ENCODE measurements at places on chromosomes 1 and 21. TPM values are rescaled to one million over a fixed set of nuclear protein-coding genes. Genes with fewer than 3 reads are reported as not detected.

Gene NT5C1A
- total RNA-seq, result not detected

Gene PLCH2
- total RNA-seq, result not detected

Gene PIK3CD
- 13.7 TPM for total RNA-seq

Gene IGSF3
- total RNA-seq, result 41.5 TPM

Gene SLC30A2
- 0.13 TPM for total RNA-seq

Gene RNPEP
- total RNA-seq, result 59.5 TPM

- H3K27me3 ChIP-seq, result no peaks in the 10 kb centered on the region
- H3K27ac ChIP-seq, result no peak overlapping the region
- peaks cover 33% of the 10 kb centered on the region for H3K4me1 ChIP-seq
- peaks cover 2% of the 10 kb centered on the region for H3K36me3 ChIP-seq
- no peak overlapping the region for H3K4me3 ChIP-seq
- DNase-seq, result no peak
Observed at GRCh38 chr1:157450106-157450505, 102.2 kb downstream of the FCRL5 start.

DNA sequence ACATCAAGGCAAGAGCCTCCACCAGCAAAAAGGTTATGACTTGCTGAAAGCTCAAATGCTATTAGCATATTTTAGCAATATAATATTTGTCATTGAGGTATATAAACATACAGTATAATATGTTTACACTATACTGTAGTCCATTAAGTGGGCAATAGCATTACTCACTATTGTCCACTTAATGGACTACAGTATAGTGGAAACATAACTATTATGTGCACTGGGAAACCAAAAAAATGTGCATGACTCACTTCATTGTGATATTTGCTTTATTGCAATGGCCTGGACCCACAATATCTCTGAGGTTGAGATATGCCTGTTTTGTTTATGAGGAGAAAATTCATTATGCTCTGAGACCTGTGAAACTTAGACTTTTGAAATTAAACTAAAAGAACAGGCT lies 300.0 kb downstream of the BARHL2 start:
- no peaks in the 10 kb centered on the region for H3K4me1 ChIP-seq
- H3K27me3 ChIP-seq, result no peaks in the 10 kb centered on the region
- no peaks in the 10 kb centered on the region for H3K36me3 ChIP-seq
- H3K4me3 ChIP-seq, result no peak overlapping the region
- H3K27ac ChIP-seq, result no peak overlapping the region

- peaks cover 9% of the 10 kb centered on the region for H3K4me1 ChIP-seq
- H3K27me3 ChIP-seq, result no peaks in the 10 kb centered on the region
- no peak overlapping the region for H3K4me3 ChIP-seq
- no peaks in the 10 kb centered on the region for H3K36me3 ChIP-seq
- H3K27ac ChIP-seq, result no peak overlapping the region
Observed at GRCh38 chr1:219959540-219960203, 31.3 kb upstream of the SLC30A10 start.
